ENCODE measurements at places on chromosomes 1 and 21.

- peak; percentile 12 for DNase-seq
These were observed 8.0 kb downstream of the C1orf35 start for GRCh38 chr1:228095161-228095560.

- DNase-seq, result no peak
These were observed 21.0 kb downstream of the ZNF281 start for GRCh38 chr1:200388791-200389190.

DNA sequence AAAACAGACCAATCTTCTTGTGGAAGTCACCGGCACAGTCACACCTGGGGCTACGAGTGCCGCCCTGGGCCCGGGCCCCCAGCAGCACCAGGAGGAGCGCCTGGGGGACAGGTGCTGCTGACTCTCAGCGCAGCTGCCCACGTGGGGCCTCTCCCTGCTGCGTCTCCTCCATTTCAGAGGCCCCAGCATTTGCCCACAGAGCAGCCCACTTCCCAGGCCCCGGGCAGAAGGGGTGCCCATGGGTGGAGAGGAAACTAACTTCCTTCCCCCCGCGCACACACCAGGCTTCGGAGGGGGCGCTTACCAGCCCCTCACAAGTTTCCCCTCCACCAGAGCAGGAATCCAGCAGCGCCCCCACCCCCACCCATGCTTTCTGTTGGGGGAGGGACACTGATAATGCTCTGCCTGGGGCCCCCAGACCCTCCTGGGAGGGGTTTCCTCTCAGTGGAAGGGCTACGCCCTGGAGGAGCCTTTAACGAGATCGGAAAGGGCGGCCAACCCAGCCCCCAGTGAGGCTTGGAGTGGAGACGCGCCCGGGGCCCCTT, 440 bp downstream of the TNFRSF25 start:
- no peak for DNase-seq

GRCh38 chr1:18707696-18708257, 77.1 kb downstream of the PAX7 start:
- DNase-seq, result no peak

- peak; percentile 86 for DNase-seq
These were observed 93.3 kb downstream of the PDE9A start for GRCh38 chr21:42746593-42747275.

DNA sequence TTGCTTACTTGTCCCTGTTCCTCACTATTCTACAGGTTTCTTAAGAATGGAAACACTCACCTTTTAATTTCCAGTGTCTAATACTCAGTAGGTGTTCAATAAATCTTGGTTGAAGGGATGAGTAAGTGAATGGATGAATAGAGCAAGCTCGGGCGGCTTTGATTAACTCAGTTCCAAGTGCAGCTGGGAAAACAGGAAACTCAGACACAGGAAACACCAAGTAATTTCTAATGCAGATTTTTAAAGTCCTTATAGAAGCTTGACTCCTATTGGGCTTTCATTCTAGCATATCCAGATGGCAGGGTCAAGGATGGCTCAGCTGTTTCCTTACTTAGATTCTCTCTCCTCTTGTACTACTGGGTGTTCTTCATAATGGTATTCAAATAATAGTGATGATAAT, 14.0 kb downstream of the CAMK1G start:
- DNase-seq, result no peak

DNA sequence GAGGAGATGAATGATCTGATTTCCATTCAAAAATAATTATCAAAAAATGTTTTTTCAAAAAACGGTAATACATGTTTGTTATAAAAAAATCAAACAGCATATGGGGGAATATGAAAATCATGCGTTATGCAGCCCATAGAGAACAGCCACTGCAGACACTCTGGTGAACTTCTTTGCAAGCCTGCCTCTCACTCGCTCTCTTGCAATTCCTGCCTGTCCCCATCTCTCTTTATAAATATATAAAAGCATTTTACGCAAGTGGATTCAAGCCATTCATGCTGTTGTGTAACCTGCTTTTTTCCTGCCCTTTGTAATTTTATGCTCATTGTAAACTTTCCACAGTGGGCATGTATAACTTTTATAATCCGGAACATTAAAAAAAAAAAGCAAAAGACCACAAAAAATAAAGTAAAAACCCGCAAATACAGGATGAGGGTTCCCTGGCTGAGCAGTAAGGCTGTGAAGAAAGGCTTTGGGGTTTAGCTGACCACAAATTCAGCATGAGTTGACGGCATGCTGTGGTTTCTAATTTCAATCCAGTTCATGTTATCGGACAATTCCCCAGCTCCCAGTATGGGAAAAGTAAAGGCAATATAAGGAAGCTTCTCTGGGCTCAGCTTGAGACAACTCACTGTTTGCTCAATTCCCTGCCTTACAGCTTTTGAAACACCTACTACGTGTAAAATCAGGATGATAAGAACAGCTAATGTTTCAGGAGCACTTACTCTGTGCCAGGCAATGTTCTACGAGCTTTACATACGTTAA, 52.8 kb upstream of the ZBTB40 start:
- DNase-seq, result no peak

DNA sequence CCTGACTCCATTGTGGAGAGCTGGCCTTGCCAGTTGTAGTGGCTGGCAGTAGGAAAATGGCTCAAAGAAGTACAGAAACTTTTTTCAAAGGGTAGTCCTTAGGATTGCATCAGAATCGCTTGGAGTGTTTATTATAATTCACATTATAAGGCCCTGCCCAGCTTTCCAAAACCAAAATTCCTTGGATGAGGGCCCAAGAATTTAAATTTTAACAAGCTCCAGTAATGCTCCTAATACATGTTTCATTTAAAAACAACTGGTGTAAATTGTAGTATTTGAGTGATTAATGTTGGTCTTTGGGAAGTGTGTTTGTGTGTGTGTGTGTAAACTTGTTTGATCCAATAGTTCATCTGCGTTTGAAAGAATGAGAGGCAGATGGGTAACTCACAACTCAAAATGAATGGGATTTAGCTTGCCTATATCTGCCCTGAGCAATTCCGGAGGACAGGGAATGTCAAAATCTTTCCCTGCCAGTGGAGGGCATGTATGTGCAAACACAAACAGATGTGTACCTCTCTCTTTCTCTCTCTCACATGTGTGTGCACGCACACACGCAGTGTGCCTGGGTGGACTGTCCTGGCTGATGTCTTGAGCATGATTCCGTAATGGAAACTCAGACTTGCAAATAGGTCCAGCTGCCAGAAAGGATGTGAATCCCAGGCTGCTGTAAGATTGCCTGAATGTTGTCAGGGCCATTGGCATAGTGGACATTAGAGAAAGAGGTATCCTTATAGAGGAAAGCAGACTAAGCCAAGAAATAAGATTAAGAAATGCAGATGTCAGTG, 293.1 kb downstream of the LMX1A start:
- no peak for DNase-seq

- no peak for DNase-seq
These were observed 99.5 kb downstream of the MAN1A2 start for GRCh38 chr1:117466761-117467160.

DNA sequence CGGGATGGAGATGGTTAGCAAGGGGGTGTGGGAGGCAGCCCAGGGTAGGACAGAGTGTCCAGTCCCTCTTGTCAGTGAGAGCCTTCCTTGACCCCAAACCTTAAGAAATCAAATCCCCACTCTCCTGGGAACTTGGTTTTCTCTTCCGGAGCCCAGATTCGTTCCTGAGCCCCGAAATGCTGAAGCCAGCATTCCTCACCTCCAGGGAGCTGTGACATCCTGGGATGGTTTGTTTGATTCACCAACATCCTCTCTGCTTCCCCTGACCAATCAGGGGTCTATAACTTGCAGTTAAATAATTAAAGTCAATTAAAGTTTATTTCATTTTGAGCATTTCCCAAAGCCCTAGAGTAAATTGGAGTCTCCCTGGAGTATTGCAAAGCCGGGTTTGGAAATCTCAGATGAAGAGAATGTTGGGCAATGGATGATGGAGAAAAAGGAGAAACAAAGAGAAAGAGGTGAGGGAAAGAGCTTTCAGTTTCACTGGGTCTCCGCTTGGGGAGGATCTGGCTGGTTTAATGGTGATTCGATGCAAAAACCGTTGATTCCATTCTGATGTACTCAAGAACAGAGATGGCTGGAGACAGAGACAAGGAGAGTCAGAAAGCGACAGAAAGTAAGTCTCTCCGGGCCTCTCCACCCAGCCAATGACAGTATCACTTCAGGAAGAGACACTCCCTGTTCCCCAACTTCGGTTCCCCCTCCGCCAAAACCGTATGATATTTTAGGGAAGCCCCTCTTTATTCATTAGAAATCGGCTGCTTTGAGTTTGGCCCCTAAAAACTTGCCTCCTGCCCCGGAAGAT, 12.8 kb upstream of the ALX3 start:
- DNase-seq, result no peak

GRCh38 chr1:27394925-27395324, 2.5 kb downstream of the GPR3 start:
- no peak for DNase-seq

DNA sequence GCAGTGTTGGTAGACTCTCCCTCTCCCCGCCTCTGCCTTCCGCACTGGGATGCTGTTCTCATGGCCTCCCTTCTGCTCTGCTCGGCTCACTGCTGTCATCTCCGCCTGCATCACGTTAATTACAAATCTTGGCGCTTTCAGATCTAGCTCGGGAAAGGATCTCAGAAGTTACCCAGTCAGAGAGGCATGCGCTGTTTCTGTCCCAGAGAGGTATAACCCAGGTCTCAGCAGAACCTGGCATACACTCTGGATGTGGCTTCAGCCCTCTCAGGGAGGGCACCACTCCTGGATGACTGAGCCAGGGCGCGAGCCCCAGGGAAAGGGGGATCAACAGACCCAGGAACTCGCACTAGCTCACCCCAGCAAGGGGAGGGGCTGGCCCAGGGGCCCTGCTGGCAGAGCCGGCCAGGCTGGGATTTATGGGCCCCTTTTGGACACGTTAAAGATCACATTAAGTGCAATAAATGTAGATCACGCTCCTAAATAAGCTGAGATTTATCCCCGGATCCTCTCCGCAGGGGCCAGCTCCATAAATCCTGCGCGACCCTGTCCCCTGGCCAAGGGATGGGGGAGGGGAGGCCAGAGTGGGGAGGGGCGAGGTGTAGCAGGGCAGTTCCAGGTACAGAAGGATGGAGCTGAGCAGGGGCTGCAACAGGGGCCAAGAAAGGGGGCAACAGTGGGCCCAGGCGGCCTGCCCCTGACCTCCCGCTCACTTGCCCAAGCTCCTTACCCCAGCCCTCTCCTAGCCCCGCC, 101.3 kb upstream of the ZBTB40 start:
- peak; percentile 58 for DNase-seq

DNA sequence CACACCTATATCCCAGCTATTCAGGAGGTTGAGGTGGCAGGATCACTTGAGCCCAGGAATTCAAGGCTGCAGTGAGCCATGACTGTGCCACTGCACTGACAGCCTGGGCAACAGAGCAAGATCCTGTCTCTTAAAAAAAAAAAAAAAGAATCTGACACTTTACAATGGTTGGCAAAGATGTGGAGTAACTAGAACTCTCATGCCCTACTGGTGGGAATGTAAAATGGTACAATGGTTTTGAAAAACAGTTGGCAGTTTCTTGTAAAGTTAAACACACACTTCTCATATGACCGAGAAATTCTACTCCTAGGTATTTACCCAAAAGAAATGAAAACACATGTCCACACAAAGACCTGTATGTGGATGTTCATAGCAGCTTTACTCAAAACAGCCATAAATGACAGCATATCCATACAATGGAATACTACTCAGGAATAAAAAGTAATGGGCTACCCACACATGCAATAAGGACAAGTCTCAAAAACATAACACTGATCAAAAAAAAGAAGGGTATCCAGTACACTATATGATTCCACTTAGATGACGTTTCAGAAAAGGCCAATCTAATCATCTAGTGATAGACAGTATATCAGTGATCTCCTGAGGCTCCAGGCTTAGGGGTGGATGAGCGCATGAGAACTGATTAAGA, 58.1 kb downstream of the HLCS start:
- DNase-seq, result no peak

DNA sequence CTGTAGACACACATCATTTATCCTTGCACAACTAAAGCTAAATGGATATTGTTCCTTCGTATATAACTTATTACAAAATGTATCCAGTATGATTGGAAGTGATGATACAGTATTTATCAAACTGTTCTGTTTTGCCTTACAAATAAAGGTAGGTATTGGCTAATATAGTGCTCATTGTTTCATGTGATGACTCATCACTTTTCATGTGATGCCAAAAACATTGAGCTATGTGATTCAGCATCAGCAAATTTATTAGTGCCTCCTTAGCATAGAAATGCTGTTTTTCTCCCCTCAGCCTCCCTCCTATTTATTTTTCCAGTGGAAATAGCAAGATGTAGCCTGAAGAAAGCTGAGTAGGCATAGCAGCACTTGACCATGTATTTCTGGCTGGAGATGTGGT, 228.6 kb upstream of the LYPLAL1 start:
- DNase-seq, result no peak

DNA sequence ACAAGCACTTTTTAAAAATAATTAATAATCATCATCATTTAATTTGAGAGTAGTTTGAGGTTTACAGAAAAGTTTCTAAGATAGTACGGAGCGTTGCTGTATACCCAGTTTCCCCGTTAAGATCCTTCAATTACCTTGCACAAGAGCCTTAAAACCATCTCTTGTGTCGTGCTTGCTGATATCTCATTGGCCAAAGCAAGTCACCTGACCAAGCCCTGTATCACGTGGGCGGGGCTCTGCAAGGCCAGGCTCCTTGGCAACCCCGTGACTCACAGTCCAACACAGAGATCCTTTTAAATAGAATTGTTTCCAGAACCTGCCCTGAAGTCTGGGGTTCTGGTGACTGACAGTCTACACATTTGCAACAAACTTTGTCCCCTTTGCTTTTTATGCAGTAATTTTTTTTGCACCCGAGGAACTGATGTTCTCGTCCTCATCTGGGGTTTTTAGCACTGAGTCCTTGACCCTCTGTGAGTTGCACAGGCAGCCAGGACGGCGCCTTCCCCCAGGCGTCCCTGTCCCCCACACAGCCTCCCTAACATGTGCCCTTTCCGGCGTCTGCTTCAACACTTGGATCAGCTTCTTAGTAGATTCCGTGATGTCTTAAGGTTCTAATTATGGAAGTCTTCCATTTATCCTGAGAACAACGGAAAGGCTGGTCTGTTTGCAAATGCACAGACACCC, 183.3 kb upstream of the TMEM51 start:
- no peak for DNase-seq

- no peak for DNase-seq
These were observed 8.6 kb downstream of the E2F2 start for GRCh38 chr1:23522244-23522982.

- no peak for DNase-seq
These were observed 302.0 kb downstream of the SIPA1L2 start for GRCh38 chr1:232327899-232328298.

- DNase-seq, result no peak
These were observed 25.0 kb downstream of the SDC3 start for GRCh38 chr1:30883389-30884172.

DNA sequence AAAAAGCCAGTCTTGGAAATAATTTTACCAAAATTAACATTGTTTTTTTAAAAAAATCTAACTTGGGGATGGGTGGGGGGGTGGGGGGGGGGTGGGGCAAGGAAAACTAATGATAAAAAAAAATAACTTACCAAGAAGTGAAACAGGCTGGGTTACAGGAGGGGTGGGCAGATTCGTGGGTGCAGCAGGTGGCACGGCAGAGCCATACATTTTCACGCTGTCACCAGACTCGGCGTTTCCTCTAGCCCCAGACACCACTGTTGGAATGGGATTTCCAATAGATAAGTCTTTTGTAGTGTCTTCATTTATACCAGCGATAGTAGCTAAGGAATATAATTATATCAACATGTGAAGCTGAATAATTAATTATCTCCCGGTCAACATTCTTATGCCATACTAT, 25.4 kb downstream of the SOD1 start:
- DNase-seq, result no peak

Measured in upper lobe of right lung (tissue), 1 donor.